ENCODE measurements at places on chromosomes 7 and 10.

DNA sequence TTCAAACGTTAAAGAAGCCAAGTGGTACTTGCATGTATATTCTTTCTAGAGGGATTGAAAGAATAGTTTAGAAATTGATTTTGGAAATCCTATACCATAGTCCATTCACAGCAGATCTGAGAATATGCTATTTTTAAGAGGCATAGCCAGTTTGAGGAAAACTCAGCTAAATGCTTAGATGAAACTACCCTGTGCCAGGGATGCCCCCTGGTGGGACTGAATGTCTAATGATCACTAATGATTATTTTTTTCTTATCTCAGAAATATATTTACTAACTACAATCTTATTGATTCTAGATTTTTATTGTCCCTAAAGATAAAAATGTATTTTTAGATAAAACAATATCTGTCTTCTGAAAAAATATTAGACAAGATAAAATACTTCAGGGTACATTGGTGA lies 844.9 kb upstream of the PHF14 start:
- DNase-seq = no peak

- no peak for DNase-seq
Observed at GRCh38 chr7:130896051-130896881, 162.3 kb upstream of the KLF14 start.

DNA sequence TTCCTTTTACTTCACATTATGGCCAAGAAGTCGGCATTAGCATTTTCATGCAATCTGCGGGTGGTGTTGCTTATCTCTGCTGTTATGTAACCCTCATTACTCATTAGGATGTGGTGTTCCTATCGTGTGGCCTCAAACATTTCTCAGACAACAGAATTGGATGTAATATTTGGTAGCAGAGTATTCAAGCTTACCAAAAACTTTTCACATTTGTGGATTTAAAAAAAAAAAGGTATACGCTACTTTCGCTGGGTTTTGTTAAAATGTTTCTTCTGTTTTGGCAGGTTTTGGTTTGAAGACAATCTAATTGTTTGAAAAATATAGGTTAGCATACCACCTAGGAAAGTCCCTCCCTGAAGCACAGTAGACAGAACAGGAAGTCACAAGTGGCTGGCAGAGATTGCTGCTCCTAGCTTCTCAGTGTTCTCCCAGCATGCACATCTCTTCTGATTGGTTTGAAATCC lies 128.8 kb downstream of the GATA3 start:
- DNase-seq = no peak

DNA sequence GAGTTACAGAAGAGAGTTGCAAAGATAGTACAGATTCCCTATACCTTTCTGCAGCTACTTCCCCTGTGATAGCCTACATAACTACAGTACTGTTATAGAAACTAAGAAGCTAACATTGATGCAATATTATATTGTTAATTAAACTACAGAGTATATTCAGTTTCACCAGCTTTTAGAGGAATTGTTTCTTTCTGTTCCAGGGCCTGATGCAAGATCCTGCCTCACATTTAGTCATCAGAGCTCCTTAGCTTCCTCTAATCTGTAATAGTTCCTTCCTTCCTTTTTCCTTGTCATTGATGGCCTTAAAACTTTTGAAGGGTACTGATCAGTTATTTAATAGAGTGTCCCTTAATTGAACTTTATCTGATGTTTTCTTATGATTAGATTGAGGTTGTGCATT lies 56.8 kb downstream of the SDHAF3 start:
- DNase-seq = no peak

DNA sequence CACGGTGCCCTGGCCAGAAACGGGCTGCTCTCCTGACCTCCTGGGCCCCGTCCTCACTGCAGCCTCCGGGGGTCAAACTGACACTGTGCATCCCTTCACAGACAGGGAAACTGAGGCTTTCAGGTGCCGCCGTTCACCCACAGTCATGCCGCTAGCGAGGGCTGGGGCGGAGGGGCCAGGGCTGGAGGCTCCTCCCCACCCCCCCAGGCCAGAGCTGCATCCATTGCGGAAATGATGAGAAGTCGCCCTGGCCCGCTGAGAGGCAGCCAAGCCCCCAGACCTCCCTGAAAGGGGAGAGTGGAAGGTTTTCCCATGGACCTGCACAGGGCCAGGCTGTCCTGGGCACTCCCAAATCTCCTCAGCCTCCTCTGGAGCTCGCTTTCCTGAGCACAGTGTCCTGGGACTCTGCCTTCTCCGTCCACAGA lies 16.5 kb upstream of the INPP5A start:
- no peak for DNase-seq

DNA sequence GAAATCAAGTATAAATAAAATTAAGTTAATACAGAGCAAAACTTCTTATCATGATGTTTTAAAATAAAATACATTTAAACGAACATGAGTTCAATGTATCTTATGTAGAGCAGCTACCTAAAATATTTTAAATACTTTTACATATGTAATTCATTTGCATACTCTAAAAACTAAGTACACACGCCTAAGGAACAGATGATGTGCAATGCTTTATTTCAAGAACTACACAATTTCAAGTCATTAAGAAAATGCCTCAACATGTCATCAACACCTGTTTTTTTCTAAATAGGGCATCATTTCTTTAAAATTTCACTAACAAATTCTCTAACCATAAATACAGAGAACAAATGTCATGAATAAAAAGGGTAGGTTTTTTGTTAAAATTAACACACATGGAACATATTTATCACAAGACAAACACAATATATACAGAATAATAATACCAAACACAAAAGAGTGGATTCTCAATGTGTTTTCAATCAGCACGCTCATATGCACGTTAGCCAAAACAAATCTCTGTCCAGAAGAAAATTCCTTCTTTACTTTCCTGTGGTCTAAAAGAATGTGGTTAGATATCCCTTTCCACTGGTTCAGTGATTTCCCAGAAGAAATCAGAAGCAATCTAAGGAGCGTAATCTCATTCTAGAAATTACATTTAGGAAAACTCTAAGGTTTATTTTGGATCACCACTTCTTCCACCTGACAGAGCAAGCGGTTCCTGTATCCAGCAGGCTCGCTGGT lies 73.0 kb upstream of the PFKP start:
- no peak for DNase-seq

DNA sequence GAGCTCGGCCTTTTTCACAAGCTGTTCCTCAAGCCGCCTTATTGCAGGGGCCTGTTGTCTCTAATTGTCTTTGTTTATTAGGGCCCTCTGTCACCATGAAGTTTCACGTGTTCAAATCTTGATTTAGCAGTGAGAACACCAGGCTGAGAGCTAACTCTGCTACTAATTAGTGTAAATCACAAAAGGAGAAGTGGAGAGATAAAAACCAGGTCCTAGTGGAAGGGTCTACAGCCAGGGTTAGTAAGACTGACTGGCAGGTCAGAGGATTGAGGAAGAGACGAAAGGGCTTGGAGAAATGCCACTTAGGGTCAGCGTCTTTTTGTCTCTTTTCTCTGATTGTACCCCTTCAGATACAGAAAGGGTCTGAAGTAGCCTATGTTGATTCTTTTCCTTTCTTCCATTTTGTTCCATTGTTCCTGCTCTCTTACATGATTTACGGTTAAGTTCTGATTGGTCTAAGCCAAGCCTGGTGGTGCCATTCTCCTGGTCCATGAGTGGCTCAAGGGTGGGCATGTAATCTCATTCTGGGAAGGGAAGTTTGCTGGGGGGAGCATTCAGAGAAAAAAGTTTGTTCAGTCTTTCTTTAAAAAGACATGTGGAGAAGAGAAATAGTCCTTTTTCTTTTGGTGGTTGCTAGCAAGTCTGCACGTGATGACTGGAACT lies 21.3 kb downstream of the SSMEM1 start:
- DNase-seq = no peak

GRCh38 chr10:45280113-45280760 lies 35.2 kb downstream of the OR13A1 start:
- DNase-seq = no peak

GRCh38 chr10:58593008-58593407 lies 80.3 kb downstream of the BICC1 start:
- DNase-seq = no peak

DNA sequence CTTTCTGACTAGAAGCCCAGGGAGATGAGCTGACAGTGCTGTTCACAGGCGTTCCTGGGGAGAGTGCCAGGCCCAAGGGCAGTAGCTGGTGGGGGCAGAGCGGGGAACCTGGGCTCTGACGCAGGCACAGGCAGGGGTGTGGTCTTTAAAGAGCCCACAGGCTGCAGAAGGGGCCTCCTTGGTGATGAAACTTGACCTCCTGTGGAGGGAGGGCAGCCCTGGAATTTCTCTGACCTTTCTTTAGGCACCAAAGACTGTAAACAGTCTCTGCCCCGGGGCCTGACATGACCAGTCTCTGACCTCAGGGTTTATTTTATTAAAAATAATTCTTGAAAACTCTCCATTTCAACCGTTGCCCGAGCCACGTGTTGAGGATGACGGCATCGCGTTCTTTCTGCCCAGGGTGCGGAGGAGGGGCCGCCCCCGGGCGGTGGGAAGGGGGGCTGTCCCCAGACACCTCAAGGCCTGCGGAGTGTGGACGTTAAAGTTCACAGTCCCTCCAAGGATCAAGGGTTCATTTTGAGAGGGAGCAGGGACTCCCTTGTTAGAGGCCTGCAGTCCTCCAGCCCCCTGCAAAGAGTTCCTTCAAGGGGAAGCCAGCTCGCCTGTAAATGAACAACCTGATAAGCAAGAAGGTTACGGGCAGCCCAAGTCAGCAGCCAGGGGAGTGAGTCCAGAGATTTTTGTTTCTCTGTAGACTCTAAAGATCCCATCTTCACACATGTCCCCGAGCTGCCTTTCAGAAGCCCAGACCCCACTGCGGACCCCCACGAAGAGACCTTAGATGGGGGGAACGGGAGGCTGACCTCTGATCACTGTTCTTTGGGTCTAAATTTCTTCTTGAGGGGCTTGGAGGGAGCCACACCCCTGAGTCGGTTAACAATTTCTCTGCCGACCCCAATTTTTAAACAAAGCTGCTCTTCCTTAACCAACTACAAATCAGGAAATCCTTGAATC lies 128.9 kb downstream of the VIPR2 start:
- DNase-seq = no peak

GRCh38 chr10:116567335-116567734 lies 21.6 kb downstream of the PNLIP start:
- DNase-seq = no peak

GRCh38 chr10:112471878-112472487 lies 25.0 kb downstream of the VTI1A start:
- DNase-seq = no peak

DNA sequence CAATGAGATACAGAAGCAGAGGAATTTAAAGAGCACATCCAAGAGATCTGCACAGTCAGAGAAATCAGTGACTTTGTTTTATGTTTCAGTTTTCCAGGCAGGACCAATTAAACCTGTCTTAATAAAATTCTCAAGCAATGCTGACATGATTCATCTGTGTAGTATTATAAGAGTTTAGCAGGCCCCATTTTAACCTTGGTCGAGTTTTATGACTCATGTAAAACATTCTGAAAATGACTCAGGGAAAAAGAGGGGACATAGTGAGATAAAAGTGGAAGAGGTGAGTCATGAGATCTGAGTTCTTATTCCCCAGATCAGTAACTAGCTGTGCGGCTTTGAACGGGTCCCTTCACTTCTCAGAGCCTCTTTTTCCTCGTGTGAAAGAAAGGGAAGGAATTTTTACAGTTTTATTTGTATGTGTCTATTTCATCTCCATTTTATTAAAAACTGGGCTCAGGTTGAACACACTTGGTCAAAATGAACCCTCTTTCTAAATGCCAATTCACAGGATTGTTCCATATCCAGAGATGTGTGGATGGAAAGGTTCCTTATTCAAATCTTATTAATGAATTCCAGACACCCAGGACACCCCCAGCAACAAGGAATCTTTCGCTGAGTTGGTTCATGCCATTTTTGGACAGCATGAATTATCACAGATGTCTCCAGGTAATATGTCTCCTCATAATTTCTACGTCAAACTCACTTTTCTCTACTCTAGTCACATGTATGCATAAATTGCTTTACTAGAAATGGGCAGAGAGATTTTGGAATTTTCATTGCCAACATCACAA lies 143.2 kb downstream of the JAZF1 start:
- DNase-seq = no peak

GRCh38 chr10:59879363-59879913 lies 26.9 kb downstream of the CCDC6 start:
- DNase-seq = no peak

- no peak for DNase-seq
Observed at GRCh38 chr7:1914743-1915142, 244.7 kb downstream of the ELFN1 start.

- DNase-seq = no peak
Observed at GRCh38 chr7:123327661-123328060, 127.9 kb upstream of the SLC13A1 start.

DNA sequence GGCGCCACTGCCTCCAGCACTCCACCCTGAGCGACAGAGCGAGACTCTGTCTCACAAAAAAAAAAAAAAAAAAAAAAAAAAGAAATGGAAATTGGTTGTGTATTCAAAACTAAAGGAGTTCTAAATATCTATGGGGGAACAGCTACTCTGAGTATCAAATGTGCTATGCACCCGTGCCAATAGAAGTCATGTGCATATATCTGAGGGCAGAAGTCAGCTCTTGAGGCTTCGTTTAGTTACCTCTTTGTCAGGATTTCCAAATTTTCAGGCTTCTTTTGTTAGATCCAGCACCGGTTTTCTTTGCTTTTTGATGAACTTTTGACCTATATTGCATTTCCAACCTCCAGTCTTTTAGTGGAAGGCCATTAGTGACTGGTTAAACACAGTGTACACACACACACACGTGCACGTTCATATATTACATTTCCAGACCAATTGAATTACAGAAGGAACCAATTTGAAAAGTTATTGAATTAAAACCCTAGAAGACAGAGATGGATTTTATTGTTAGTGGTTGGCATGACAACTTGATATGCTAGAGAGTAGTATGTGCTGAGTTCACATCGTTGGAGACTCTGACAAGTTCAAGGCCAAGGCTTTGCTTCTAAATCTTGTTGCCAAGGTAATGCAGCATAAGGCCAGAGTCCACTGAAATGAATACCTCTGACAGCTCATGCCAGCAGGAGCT lies 33.1 kb upstream of the ADD3 start:
- DNase-seq = no peak

GRCh38 chr7:17326378-17326777 lies 27.9 kb downstream of the AHR start:
- DNase-seq = no peak

GRCh38 chr7:77569514-77570232 lies 32.6 kb downstream of the PTPN12 start:
- DNase-seq = no peak

- DNase-seq = no peak
Observed at GRCh38 chr7:127885222-127885772, 145.9 kb downstream of the LRRC4 start.

- DNase-seq = no peak
Observed at GRCh38 chr7:155405399-155406318, 52.3 kb upstream of the EN2 start.

DNA sequence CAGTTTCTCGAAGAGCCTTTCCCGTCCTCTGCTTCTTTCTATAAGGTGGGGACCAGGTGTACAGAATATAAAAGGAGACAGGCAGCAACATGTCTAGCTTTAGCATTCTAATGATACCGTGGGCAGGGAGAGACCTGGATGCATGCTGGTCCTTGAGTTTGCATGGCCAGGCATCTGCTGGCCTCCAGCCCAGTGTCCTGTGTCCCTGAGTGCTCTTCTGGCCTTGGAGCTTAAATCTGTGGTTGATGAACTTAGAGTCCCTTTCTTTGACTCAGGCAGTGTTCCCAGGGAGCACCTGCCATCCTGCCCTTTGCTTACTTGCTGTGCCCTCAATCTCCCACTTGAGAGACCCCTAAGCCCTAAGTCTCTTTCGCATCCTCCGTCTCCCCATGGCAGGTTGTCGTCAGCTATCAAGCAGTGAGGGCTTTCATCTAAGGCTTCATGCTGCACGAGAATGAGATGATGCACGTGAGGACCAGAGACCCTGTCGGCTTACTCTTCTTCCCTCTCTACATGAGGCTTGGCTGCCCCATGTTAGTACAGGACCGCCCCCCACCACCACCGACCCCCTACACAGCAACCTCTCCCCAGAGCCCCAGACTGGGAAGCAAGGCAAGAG lies 313.4 kb upstream of the C7orf33 start:
- no peak for DNase-seq

Data from NCI-H1417 treated with DMSO at 0.1 percent for 48 hours (cell line).